ENCODE measurements at places on chromosomes 7 and 10.

DNA sequence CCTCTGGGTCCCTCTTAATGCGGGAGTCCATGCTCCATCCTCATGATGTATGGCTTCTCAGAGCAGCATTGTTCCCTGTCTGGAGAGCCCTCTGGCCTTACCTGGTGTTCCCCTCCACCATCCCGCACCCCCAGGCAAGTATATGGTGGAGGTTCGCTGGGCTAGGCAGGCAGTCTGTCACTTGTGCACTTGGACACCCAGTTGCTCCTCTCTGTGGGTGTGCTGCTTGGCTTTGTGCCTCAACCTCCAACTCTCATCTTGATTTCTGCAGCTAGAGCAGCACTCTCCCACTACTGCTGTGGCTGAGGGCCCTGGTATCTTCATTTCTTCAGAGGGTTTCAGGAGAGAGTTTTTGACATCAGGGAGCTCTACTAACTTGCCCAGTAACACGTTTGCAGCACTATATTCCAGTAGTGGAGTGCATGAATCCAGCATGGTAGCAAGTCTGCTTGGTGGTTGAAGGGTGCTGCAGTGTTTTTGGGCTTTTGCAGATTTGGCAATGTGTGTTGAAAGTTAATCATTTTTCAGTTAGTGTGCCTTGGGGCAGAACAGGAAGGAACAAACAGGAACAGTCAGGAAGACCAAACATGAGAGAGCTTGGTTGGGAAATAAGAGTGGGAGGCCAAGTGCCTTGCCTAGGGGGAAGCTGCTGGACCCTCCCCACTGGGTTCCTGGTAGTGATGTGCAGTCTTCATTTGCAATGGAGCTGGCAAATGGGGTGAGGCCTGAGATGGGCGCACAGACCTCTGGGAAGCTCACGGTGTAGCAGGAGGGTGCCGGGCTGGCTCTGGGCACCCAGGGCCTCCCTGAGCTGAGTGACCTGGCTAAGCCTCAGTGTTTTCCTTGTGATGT lies 37.4 kb downstream of the TSPAN14 start:
- no peaks in the 10 kb centered on the region for H3K27me3 ChIP-seq
- no peak for DNase-seq
- peaks cover 58% of the 10 kb centered on the region for H3K4me1 ChIP-seq
- H3K4me3 ChIP-seq, result no peak overlapping the region

- H3K4me1 ChIP-seq, result no peaks in the 10 kb centered on the region
- no peak overlapping the region for H3K27ac ChIP-seq
- no peak overlapping the region for H3K4me3 ChIP-seq
- DNase-seq, result no peak
- no peaks in the 10 kb centered on the region for H3K36me3 ChIP-seq
- H3K27me3 ChIP-seq, result no peaks in the 10 kb centered on the region
Measured at GRCh38 chr10:71078454-71079145, 133.8 kb upstream of the UNC5B start.

- H3K27me3 ChIP-seq, result no peaks in the 10 kb centered on the region
- H3K36me3 ChIP-seq, result no peaks in the 10 kb centered on the region
- no peak overlapping the region for H3K27ac ChIP-seq
- H3K4me3 ChIP-seq, result no peak overlapping the region
- DNase-seq, result no peak
- no peaks in the 10 kb centered on the region for H3K4me1 ChIP-seq
Measured at GRCh38 chr7:12369072-12369471, 34.6 kb downstream of the VWDE start.

GRCh38 chr7:23205577-23205908 lies 23.7 kb downstream of the NUP42 start:
- H3K4me1 ChIP-seq, result no peaks in the 10 kb centered on the region
- H3K27ac ChIP-seq, result no peak overlapping the region

DNA sequence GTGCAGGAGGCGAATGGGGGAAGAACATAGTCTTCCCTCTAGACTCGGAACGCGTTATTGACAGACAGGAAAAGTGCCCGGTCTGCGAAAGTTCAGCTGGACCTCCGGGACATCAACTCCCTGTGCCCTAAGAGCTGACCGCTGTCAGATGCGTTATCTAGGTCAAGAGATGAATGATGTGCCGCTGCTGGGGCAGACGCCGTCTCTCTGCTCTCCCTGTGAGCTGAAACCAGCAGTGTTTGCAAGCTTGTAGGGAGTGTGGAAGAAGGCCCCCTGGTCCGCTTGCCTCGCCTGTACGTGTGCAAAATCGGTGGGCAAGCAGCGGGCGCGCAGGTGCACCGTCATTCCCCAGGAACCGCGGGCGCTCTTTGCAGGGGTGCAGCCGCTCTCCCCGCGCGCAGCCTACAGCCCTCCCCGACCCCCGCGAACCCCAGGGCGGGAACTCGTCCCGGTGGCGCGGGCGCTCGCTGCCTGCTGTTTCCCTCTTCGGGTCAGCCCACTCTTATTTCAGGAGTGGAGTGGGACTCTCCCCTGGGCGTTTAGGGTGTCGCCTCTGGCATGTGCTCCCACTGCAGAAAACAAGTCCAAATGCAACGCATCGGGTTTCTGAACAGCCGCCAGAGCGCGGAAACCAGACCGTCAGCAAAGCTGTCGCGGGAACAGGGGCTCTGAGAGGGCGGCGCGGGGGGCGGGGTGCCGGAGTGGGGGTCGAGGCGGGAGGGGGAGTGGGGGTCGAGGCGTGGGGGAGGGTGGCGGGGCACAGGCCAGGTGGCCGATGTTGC lies 1.8 kb upstream of the PFKFB3 start:
- H3K36me3 ChIP-seq, result no peaks in the 10 kb centered on the region
- no peaks in the 10 kb centered on the region for H3K27me3 ChIP-seq
- H3K27ac ChIP-seq, result peak overlapping the region; percentile 95

- no peaks in the 10 kb centered on the region for H3K27me3 ChIP-seq
- H3K36me3 ChIP-seq, result no peaks in the 10 kb centered on the region
- peaks cover 42% of the 10 kb centered on the region for H3K4me1 ChIP-seq
- peak within 1 kb of the TSS; percentile 98 for H3K27ac ChIP-seq
Measured at GRCh38 chr7:30134611-30135300, at the start of gene MTURN. MTURN (plus strand) TSS chr7:30134986; CDS start chr7:30135137, 151 bp downstream.

GRCh38 chr7:55154096-55154495 lies 135.3 kb downstream of the EGFR start:
- no peak overlapping the region for H3K4me3 ChIP-seq
- no peaks in the 10 kb centered on the region for H3K36me3 ChIP-seq
- no peaks in the 10 kb centered on the region for H3K27me3 ChIP-seq
- H3K27ac ChIP-seq, result no peak overlapping the region

GRCh38 chr7:74272305-74273038 lies 16.7 kb upstream of the CLIP2 start:
- no peak overlapping the region for H3K4me3 ChIP-seq

- H3K4me1 ChIP-seq, result no peaks in the 10 kb centered on the region
- DNase-seq, result no peak
- H3K27ac ChIP-seq, result no peak overlapping the region
- H3K27me3 ChIP-seq, result no peaks in the 10 kb centered on the region
Measured at GRCh38 chr7:85075864-85076263, 111.0 kb downstream of the SEMA3D start.

DNA sequence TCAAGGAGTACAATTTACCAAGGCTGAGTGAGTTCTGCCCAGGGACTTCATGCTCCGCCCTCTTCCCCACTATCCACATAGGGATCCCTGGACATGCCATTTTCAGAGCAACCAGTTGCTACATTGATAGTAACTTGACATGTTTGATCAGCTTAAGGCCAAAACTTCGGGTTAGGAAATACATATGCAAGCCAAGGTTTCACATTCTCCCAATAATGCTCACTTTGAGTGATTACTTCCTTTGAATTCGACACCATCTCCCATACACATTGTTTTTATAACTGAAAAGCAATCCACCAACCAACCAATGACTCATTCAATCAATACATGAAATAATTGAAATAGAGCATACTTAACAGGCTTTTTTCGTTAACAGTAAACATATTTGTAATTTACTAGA lies 137.9 kb downstream of the GLI3 start:
- H3K27ac ChIP-seq, result no peak overlapping the region
- no peaks in the 10 kb centered on the region for H3K27me3 ChIP-seq
- H3K36me3 ChIP-seq, result no peaks in the 10 kb centered on the region
- H3K4me3 ChIP-seq, result no peak overlapping the region

DNA sequence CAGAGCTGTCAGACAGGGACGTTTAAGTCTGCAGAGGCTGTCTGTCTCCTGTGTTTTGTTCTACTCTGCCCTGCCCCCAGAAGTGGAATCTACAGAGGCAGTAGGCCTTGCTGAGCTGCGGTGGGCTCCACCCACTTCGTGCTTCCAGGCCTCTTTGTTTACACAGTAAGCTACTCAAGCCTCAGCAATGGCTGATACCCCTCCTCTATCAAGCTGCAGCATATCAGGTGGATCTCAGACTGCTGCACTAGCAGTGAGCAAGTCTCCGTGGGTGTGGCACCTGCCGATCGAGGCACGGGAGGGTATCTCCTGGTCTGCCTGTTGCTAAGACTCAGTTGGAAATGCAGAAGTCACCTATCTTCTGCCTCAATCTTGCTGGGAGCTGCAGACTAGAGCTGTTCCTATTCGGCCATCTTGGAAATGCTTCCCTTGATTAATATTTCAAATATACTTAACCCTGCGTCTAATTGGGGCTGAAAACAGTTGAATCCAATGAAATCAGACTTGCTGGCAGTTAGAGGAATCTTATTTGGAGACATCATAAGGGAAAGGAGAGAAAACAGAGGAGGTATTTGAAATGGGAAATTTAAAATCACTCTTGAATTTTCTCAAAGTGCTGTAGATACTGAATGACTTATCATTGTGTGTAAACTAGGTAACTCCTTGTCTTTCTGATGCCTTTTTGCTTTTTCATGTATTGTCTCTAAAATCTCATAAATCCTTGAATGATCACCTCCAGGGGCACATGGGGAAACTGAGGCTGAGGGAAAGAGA lies 13.8 kb upstream of the CYP3A5 start:
- DNase-seq, result no peak
- no peak overlapping the region for H3K27ac ChIP-seq
- H3K27me3 ChIP-seq, result no peaks in the 10 kb centered on the region

- no peaks in the 10 kb centered on the region for H3K4me1 ChIP-seq
- no peak overlapping the region for H3K4me3 ChIP-seq
- no peaks in the 10 kb centered on the region for H3K36me3 ChIP-seq
- no peak for DNase-seq
- no peak overlapping the region for H3K27ac ChIP-seq
Measured at GRCh38 chr10:63692220-63692896, 171.2 kb downstream of the REEP3 start.

- no peak for DNase-seq
- peak overlapping the region; percentile 83 for H3K27ac ChIP-seq
- no peaks in the 10 kb centered on the region for H3K36me3 ChIP-seq
- H3K27me3 ChIP-seq, result no peaks in the 10 kb centered on the region
- H3K4me3 ChIP-seq, result no peak overlapping the region
Measured at GRCh38 chr10:3853547-3854303, 68.7 kb upstream of the KLF6 start.

DNA sequence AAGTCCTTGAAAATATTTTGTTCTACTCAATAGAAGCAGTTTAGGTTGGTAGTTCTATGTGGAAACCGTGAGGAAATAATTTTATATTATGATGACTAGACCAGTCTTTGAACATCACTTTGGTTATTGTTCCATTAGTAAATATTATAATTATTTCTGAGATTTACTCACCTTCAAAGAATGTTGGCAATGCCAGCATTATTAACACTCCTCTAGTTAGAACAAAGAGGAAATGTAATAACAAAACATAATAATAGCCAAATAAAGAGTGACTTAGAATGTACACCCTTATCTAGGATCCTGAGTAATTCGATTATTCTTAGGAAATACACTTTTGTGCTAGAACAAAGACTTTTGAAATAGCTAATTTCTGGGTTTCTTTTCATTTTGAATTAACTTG lies 121.1 kb downstream of the CFTR start:
- no peaks in the 10 kb centered on the region for H3K4me1 ChIP-seq
- no peak overlapping the region for H3K27ac ChIP-seq
- DNase-seq, result no peak

DNA sequence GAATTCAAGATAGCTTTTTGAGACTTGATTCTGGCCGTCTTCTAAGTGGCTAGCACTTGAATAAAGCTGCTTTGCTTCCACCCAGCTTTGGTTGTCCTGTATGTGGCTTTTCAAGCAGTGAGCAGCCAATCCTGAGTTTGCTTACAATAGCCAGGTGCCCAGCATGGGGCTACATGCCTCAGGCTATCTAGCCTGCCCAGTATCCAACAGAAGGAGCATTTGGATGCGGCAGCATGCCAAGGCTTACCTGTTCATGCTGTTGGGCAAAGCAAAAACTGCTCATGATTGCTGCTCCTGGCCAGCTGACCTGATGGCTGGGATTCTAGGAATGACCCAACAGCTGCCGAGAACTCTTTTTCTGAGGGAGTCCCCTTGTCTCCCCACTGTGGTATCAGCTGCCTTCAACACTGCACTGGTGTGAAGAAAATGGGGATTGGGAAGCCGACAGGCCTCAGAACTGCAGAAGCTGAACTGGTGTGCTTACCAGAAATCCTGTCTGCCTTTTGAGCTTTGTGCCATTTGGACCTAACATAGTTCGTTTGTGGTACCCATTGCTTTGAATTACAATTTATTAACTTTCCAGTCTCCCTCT lies 618.9 kb upstream of the IGFBP3 start:
- no peaks in the 10 kb centered on the region for H3K27me3 ChIP-seq
- no peak for DNase-seq
- H3K36me3 ChIP-seq, result no peaks in the 10 kb centered on the region
- H3K4me1 ChIP-seq, result no peaks in the 10 kb centered on the region

GRCh38 chr7:70744492-70744891 lies 387.5 kb upstream of the GALNT17 start:
- DNase-seq, result no peak
- H3K27me3 ChIP-seq, result no peaks in the 10 kb centered on the region
- no peak overlapping the region for H3K27ac ChIP-seq
- no peak overlapping the region for H3K4me3 ChIP-seq

DNA sequence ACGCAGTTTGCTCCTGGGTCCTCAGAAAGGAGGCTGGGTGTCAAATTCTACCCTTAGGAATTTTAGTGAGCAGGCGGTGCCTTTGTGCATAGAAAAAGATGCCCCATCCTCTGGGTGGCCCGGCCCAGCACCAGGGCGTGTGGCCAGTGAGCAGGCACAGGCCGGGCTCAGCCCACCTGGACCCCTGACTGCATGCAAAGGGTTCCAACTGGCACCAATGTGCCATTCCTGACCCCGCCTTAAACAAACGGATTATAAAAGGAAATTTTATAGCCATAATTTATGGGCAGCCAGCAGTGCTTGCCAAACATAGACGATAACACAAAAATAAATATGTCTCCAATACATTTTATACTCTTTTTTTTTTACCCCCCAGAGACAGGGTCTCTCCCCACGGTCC lies 40.1 kb upstream of the GNA12 start:
- H3K4me3 ChIP-seq, result no peak overlapping the region
- H3K4me1 ChIP-seq, result no peaks in the 10 kb centered on the region
- H3K36me3 ChIP-seq, result no peaks in the 10 kb centered on the region
- H3K27me3 ChIP-seq, result no peaks in the 10 kb centered on the region
- DNase-seq, result no peak

- no peaks in the 10 kb centered on the region for H3K36me3 ChIP-seq
- no peaks in the 10 kb centered on the region for H3K27me3 ChIP-seq
- no peak for DNase-seq
Measured at GRCh38 chr10:127813290-127813689, 76.3 kb downstream of the FOXI2 start.
